ENCODE measurements at places on chromosomes 2 and 18. TPM values are rescaled to one million over a fixed set of nuclear protein-coding genes. Genes with fewer than 3 reads are reported as not detected.

GTF2A1L gene
- 4.2 TPM for total RNA-seq

IL36B gene
- total RNA-seq, result not detected

DNA sequence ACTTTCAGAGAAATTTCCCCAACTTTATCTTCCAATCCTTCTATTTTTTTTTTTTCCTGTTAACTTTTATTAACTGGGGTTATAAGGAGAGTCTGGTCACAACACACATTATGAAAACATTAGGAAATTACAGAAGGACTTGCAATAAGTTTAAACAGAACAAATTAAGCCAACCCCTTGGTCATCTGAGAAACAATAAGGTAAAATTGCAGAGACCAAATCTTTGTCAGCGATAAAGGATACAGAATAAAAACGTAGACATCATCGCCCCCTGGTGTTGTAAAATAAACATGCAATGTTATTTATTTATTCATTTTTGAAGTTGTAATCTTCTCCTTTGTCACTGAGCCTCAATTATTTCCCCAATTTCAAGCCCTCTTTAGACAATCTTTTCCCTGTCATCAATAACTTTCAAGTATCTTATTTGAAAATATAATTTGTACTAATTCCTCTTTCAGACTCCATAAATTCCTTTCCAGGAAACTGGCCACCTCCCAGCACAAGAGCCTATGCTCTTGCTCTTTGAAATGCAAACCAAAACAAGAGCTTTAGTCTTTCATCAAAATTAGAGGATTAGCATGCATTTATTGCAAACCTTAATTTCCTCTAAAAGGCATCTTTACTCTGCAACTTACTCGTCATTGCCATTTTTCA, 19.5 kb downstream of the G6PC2 start:
- H3K27me3 ChIP-seq, result no peaks in the 10 kb centered on the region
- DNase-seq, result no peak
- no peak overlapping the region for H3K27ac ChIP-seq
- no peaks in the 10 kb centered on the region for H3K4me1 ChIP-seq

DNA sequence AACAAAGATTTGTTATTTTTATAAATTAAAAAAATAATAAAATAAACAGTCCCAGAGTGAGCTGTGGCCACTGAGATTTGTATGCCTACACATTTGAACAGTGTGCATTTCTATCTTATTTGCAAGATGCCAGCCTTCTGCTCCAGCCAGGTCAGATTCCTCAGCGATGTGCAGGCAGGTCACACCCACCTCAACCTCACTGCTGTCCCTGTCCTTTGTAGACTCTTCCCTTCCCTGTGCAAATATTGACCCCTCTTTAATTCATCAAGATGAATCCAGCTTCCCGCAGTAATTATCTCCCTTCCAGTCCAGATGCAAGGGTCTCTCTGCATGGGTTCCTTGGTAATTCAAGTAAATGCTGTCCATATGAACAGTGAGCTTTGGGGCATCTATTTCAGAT, 256.2 kb downstream of the PIEZO2 start:
- no peak overlapping the region for H3K4me3 ChIP-seq
- H3K36me3 ChIP-seq, result no peaks in the 10 kb centered on the region
- H3K27me3 ChIP-seq, result no peaks in the 10 kb centered on the region
- H3K27ac ChIP-seq, result no peak overlapping the region

- no peaks in the 10 kb centered on the region for H3K4me1 ChIP-seq
- H3K4me3 ChIP-seq, result no peak overlapping the region
- no peak overlapping the region for H3K27ac ChIP-seq
- H3K27me3 ChIP-seq, result no peaks in the 10 kb centered on the region
Observed at GRCh38 chr18:76643996-76644395, 149.0 kb upstream of the ZNF516 start.

Data from thyroid gland (tissue), 4 donors.